ENCODE measurements at places on chromosomes 2 and 18.

GRCh38 chr2:54396107-54396506 is 60.0 kb upstream of the SPTBN1 start:
- no peak for DNase-seq

- no peak for DNase-seq
These were observed 35.6 kb downstream of the FAM124B start for GRCh38 chr2:224366267-224366844.

GRCh38 chr2:68832233-68832869 is 38.8 kb downstream of the BMP10 start:
- DNase-seq, result no peak

DNA sequence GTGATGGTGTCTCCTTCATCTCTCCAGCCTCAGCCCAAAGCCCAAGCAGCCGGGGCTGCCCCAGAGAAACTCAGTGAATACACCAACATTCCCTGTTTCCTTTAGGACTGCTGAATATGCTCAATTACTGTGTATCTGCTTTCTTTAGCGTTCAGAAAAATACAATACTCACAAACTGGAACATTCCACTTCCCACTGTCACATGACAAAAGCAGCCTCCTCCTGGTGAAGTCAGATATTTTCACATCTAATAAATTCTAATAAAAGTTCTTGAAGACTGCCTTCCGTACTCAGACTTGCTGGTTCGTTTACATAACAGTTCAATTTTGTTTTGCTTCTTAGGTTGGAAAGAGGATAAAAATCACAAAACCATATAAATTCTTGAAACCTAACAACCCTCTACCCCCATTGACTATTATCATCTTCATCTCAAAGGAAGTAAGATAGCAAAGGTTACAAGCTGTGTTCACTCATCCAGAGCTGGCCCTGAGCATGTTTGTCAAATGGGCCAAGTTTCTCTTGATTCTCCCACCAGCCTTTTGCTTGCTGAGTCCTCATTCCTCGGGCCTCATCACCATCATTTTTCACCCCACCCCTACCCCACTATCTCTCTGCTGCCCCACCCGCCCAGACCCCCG is 190.8 kb upstream of the HNRNPA3 start:
- no peak for DNase-seq

DNA sequence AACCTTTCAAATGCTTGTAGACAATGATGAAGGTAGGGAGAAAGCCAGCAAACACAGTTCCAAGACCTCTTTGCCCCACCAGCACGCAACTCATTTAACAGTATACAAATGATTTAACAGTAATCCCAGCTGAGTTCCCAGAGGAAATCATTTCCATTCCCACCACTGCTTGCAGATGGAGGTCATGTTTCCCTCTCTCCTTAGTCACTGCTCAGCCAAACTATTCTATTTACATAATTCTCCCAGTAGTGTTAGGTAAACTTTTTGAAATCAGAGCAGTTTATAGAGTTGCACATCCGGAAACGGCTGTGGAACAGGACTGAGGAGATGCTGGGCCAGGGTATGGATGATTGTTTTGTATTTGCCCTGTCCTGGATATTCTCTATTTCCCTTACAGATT is 328.5 kb downstream of the FIGN start:
- no peak for DNase-seq

DNA sequence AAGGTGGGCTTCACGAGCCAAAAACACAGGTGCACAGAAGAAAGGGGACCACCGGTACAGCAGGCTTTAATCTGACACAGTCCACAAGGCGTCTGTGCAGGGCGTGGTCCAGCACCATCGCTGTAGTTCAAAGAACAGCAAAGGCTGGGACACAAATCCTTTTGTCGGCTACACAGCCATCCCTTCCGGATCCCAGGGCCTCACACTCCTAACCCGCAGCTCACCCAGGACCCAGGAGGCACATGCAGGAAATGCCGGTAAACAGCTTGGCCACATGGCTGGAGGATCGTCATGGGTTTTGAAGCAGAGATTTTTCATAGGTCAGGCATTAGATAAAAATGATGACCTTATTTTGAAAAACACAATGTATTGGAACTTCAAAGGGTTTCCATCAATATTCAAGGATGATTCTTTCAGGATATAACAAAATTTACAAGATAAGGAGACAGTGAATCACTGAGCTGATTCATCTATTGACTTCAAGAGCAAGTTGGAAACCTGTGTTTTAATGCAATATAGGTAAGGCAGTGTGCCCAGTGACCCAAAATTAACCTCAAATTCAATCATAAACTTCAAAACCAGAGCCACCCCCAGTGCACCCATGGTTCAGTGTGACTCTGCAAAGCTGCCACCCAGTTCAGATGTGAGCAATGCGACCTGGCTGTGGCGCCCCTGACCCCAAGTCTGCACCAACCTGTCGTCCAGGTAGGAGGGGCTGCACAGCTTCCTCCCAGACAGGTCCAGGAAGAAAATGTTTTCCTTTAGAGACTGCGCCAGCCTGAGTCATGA is 74.4 kb downstream of the TMEM18 start:
- no peak for DNase-seq

DNA sequence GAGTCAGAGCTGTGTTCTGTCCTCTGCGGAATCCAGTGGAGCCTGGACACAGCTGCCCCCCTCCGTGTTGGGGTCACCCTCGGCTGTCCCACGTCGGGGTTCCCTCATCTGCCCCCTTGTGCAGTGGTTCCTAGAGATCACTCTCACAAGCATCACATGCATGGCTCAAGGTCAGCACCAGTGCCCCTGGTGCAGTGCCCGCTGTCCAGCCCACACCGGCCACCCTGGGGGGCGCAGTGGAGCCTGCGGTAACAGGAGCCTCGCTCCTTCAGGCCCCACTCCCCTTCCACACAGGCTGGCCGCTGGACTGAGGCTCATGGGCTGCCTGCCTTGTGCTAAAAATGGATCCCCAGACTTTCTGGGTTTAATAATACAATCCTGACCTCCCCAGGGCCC is 8.8 kb downstream of the TEKT4 start:
- DNase-seq, result no peak

DNA sequence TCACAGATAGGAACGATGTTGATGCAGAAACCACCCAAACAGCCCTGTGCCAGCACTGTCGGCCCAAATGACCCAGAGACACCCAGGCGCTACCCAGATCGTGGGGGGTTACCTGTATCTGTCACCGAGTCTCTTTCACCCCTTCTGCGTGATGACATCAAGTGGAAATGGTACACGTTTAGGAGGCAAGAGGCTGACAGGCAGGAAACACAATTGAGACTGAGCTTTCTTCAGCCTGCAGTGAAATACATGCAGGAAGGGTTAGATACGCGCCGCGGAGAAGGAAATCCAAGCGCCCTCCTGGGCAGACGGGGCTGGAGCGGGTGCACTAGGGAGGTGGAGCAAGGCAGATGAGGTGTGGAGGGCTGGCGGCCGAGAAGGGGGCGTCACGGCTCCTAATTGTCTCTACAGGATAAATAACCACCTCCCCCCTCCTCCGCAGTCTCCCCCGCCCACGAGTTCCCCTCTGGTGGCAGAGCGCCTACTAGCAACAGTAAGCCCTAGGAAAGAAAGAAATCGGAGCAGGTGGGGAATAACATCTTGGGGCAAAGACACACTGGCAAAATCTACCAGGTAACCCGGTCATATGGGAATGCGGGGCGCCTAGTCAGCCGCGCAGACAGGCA is at the start of gene RNF152:
Gene RNF152, minus strand, starts transcription at position 325 of the 626 bp plus-strand sequence. CDS start 76,544 bp downstream, outside the sequence.
- no peak for DNase-seq

GRCh38 chr2:163800951-163801381 is 65.2 kb upstream of the FIGN start:
- no peak for DNase-seq

GRCh38 chr2:23053601-23054000 is 331.4 kb upstream of the KLHL29 start:
- DNase-seq, result no peak

DNA sequence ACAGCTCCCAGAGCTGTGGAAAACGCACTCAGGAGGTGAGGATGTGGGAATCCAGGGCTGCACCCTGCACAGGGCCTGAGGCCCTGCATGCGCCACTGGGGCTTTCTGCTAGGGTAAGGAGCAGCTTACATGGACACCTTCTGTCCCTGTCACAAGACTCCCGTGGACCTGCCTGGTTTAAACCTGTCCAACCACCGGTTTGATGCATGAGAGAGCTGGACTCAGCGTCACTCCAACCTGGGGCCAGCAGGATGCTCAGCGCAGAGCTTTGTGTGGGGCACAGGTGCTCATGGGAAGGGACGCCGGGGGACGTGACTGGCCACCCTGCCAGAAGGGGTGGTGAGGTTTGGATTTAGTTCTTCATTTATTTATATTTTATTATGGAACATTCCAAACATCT is 24.2 kb downstream of the SNORC start:
- no peak for DNase-seq

DNA sequence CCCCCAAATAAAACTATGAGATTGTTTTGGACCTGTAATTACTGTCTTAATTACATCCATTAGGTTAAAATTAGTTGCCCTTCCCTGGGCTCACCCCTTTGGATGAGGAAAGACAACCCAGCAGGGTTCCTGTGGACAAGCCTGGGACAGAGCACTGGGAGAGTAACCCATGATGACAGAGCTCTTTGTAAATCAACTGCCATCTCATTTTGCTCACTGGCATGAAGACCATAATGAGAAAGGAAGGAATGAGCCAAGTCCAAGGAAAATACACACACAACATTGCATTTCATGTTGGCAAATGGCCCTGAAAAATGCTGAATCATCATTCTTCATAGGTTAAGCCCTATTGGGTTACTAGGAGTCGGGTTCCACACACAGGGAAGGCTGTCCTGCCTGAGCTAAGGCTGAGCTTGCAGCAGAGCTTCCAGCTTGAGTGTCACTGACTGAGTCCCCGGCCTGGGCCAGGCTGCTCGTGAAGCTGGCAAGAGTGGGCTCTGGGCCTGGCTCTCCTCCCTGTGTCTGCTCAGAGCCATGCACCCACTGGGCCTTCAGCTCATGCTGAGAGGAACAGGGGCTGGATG is 94.1 kb upstream of the ACAA2 start:
- no peak for DNase-seq

- DNase-seq, result no peak
These were observed 80.8 kb downstream of the VIT start for GRCh38 chr2:36777272-36777671.

DNA sequence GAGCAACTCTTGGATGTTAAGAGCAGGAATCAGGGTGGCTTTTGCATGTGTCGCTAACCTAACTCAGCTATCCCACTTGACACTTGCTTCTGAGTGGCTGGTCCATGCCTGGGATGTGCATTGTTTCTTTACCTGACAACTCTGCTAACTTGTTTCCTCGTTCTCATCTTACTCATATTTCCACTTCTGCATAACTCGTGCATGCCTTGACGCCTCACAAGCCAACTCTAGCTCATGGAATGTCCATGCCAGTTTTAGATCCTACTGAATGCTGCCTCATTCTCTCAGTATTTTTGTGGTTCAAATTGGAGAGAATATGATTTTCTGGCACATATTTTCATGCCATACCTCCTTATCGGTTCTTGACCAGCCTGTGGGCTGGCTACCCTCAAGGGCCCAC is 52.5 kb downstream of the CDCA7 start:
- DNase-seq, result no peak

- no peak for DNase-seq
These were observed 101.2 kb upstream of the SMAD2 start for GRCh38 chr18:48031641-48032040.

DNA sequence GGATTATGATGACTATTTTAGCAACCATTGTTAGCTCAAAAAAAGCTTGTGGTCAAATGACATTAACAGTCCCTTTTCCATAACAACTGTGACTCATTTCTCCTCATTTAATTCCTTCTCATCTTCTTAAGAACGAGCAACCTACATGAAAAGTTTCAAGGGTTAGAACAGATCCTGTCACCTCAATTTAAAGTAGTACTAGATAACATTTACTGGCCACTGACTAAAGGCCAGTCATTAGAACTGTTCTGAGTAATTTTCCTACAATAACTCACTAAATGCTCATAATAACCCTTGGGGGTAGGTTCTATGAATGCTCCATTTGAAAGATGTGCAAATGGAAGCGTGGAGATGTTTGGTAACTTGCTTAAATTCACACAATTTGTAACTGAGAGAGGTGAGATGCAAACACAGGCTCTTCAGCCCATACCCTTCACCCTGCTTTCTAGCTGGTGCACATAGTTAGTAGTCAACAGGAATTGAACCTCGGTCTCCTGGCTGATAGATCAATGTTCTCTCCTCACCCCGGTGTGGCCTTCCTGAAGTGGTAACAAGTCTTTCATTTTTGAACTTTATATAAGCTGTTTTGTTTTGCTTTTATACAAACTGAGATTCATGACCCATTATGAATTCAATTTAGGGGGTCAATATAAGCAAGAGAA is 212.5 kb downstream of the SETBP1 start:
- no peak for DNase-seq

All from activated CD4-positive, alpha-beta T cell treated with anti-CD3 and anti-CD28 coated beads, Interleukin-2, amount 50 U/mL, for 24 hours (primary cell).